ENCODE measurements at places on chromosomes 1 and 21. TPM values are rescaled to one million over a fixed set of nuclear protein-coding genes. Genes with fewer than 3 reads are reported as not detected.

EPHA10 gene
- 0.67 TPM for total RNA-seq

CFAP410 gene
- total RNA-seq = 44.8 TPM

DNA sequence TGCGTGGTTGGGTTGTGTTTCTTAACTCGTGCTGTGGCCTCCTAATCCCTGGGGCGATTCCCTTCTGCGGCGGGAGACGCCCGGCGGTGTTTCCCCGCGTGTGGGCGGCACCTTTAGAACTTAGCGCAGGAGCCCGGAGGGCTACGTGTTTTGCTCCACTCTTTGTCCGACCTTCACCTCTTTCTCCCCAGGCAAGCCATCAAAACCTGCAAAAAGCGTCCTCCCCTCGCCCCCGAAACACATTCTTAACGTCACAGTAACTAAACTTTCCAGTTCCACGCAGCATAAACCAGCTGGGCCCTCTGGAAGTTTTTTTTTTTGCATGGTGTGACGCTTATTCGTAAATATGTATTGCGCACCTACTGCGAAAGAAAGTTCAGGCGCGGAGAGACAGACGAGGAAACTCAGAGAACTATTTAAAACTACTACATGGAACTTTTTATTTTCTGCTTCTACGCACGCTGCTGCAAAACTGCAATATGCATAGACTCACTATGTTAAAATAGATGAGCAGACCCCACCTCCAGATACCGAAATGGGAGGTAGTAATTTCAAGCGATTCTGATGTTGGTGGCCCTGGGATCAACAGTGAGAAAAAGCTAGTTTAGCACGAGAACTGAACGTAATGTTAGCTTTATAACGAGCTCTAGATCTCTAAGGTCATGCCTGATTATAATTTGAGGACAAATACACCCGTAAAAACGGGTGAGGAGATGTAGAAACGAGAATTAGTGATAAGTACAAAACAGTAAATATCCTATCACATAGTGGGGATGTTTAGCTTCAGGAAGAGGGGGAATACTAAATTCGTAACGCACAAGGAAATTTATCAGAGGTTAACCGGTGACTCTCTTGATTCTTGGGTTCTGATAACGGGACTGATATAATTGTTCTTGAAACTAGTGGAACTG is 920 bp downstream of the MTR start:
- no peak for DNase-seq

GRCh38 chr1:206472454-206472853 is 2.2 kb downstream of the IKBKE start:
- DNase-seq = peak; percentile 56

All from uterus (tissue), 4 donors.